Calu3 (cell line): ENCODE measurements at places on chromosomes 12 and 14.

- no peak for DNase-seq
These were observed 191.5 kb downstream of the NTF3 start for GRCh38 chr12:5623411-5623810.

GRCh38 chr12:75883241-75883640, 148.3 kb downstream of the PHLDA1 start:
- peak; percentile 42 for DNase-seq

DNA sequence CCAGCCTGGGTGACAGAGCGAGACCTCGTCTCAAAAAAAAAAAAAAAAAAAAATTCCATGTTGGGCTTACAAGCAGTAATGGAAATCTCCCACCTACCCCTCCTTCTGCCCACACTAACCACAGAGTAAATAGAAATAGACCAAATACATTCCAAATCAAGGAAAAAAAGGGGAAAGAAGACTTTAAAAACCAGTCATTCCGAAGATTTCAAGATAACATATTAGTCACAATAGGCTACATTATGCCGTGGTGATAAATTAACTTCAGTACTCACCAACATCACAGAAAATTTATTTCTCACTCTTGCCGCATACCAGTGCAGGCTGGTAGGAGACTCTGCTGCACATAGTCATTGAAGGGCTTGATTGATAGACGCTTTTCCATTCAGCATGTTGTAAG, 15.5 kb upstream of the ETV6 start:
- DNase-seq: peak; percentile 41

- no peak for DNase-seq
These were observed 411.0 kb downstream of the NELL2 start for GRCh38 chr12:44465139-44465538.

DNA sequence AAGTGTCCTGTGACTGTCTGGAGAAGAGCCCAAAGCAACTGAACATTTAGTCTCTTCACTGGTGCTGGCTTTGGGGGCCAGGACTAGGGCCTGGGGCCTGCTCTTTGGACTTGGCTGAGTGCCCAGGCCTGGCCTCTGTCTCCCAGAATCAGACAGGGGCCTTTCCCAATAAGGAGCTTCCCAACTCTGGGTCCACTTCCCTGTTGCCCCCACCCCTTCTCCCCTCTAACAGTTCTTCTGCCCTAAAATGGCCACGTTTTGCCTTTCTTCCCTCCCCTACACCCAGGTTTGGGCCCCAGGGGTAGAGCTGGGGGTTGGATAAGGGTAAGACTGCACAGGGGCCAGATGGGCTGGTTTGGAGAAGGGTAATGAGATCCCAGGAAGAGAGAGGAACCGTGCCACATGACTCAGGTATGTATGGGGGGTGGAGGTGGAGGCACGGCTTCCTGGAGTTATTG, 10.0 kb upstream of the ITGA5 start:
- DNase-seq: no peak

GRCh38 chr14:33237115-33237740, 298.5 kb downstream of the NPAS3 start:
- DNase-seq: no peak

DNA sequence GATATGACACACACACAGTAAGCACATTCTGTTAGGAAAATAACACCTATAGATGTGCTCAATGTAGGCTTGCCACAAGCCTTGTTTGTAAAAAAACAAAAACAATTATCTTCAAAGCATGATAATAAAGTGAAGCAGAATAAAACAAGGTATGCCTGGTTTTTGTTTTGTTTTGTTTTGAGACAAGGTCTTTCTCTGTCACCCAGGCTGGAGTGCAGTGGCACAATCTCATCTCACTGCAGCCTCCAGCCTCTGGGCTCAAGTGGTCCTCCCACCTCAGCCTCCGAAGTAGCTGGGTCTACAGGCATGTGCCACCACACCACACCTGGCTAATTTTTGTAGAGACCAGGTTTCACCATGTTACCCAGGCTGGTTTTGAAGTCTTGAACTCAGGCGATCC, 52.4 kb upstream of the MON2 start:
- no peak for DNase-seq

GRCh38 chr14:100982353-100982752, 78.8 kb upstream of the RTL1 start:
- DNase-seq: no peak

DNA sequence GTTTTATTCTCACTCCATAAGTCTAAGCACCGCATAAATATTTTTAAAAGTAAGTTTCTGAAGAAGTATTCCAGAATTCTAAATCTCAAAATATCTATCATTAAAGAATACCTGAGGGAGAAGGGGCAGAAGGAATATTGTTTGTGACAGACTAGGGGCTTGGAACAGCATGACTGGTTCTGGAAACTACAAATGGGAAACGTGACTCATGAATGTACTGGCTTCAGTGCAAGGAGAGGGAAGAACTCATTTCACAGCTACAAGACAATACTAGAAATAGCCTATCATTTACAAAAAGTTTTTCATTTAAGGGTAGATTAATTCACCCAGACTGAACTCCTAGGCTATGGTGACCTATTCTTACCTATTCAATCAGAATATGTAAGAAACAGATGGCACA, 121.3 kb downstream of the SLC25A21 start:
- DNase-seq: no peak

DNA sequence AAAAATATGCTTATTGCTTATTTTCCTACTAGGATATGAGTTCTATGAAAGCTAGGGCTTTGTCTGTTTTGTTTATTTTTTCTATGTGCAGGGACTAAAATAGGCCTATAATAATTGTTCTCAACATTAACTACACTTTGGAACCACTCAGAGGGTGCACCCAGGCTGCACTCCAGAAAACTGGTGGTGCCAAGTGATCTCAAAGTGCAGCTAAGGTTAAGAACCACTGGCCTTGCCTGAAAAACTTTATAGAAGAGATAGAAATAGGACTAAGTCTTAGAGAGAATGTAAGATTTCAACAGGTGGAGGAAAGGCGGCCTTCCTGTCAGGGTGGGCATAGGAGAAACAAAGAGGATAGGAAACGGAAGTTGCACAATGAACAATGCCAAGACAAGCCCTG, 37.7 kb upstream of the NR1H4 start:
- DNase-seq: no peak

- no peak for DNase-seq
These were observed 62.1 kb upstream of the TRIM9 start for GRCh38 chr14:51157012-51157411.

DNA sequence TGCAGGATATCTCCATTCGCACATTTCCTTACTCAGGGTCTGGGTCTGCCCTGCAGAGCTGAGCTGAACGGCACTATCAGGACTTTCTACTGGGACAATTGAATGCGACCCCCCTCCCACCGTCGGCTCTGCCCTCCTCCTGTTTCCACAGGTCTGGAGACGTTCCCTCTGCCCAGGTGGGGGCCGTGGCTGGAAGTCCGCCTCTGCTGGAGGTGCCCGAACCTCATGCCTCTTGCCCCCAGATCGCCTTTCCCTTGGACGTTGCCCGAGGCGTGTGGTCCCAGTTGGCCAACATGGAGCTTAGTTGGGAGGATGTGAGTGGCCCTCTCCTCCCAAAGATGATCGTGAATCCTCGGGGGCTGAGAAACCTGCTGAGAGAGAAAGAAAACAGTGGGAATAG, 21.2 kb upstream of the KLC1 start:
- DNase-seq: no peak

DNA sequence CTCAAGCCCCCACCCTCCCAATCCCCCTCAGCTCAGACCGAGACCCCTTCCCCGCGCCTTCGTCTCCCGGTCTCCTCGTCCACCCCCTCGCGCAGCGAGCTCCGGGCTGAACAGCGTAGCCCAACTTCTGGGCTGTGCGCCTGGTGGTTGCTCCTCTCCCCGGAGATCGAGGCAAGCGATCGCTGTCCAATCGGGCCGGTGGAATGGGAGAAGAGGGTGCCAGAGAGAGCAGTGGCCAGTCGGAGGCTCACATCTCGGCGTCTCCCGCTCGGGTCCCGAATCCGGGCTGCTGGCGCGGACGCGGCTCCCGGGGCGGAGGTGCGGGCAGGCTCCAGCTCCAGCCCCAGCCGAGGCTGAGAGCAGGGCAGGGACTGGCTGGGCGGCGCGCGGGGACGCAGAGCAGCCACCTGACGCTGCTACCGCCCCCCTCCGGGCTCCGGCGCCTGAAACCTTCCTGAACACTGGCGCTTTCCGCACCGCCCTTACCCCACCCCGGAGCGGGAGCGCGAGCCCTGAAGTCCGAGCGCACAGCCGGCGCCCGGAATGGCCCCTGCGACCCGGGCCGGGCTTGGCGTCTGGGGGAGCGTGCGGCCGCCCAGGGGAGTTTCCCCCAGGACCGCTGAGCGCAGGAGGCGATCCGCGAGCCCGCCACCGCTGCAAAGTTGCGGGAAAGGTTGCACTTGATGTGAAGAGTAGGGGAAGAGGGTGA, 508 bp upstream of the KCNH5 start:
- DNase-seq: peak; percentile 63

DNA sequence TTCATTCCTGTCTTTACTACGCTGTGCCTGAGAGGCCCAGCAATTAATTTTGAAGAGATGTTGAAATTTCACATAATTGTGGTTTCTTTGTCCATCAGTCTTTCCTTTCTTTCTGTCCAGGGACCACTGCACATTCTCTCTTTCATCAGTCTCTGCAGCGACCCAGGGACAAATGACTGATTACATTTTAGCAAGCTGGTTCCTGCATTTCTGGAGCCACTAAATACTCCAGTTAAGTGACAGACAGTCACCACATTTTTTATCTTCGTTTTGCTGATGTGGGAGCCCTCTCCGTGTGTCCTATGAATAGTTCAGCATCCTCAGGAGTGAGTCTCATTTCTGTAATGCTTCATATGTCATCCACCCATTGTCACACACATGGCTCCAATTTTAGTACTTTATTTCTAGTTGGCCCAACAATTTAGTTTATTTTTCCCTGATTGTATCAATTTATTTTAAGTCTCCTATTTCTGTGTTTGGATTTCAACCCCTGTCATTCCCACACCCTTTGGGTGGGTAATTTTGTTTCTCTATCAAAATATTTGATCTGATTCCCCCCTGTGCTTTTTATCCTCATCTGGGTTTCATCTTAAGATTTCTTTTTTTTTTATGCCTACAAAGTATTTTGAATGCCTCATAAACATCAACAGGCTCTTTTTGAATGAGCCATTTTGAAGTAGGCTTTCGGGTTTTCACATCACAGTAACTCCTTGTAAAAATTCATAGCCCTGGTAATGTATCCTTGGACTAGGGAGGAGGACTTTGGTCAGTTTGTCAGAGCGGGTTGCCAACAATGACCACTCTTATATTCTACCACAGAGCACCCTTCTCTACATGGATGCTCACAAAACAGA, 1196.5 kb downstream of the GALC start:
- no peak for DNase-seq

- no peak for DNase-seq
These were observed 42.8 kb upstream of the AMIGO2 start for GRCh38 chr12:47122602-47123001.

GRCh38 chr14:101458741-101459550, 102.3 kb upstream of the DIO3 start:
- no peak for DNase-seq

GRCh38 chr12:102766961-102767360, 150.1 kb downstream of the PAH start:
- no peak for DNase-seq

GRCh38 chr14:61610900-61611299, 84.4 kb upstream of the HIF1A start:
- DNase-seq: no peak

GRCh38 chr12:90124914-90125313, 416.3 kb upstream of the ATP2B1 start:
- no peak for DNase-seq

DNA sequence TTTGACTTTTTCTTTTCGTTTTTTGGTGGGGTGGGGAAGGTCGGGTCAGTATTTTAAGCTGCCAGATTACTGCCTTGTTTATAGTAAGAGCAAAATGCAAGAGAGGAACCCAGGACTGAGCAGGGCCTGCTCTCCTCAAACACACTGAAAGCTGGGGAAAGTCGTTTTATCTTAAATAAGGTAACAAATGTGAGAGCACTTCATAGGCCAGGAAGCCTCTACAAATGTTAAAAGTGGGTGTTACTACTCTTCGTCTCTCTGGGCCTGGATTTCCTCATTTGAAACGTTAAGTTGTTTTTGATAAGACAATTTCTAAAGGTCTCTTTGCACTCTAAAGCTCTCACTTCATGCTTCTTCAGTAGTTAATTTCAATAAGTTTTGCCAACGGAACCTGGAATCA, 33.8 kb downstream of the PLEKHG7 start:
- no peak for DNase-seq

DNA sequence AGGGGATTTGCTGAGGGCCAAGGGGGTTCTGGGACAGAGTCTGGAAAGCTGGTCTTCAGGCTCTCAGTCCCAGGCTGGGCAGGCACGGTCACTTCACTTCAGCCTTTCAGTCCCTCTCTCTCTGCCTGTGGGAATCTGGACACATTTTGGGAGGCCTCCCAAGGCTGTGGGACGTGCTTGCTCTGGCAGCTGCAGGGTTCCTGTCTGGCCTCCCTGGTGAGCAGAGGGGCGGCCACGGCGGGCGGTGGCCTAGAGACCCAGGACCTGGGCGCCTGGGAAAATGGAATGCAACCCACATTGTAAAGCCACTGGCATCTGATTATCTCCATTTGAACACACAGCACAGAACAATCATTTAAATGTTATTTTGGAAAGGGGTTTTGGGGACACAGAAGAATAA, 10.1 kb upstream of the ALDH2 start:
- DNase-seq: no peak

DNA sequence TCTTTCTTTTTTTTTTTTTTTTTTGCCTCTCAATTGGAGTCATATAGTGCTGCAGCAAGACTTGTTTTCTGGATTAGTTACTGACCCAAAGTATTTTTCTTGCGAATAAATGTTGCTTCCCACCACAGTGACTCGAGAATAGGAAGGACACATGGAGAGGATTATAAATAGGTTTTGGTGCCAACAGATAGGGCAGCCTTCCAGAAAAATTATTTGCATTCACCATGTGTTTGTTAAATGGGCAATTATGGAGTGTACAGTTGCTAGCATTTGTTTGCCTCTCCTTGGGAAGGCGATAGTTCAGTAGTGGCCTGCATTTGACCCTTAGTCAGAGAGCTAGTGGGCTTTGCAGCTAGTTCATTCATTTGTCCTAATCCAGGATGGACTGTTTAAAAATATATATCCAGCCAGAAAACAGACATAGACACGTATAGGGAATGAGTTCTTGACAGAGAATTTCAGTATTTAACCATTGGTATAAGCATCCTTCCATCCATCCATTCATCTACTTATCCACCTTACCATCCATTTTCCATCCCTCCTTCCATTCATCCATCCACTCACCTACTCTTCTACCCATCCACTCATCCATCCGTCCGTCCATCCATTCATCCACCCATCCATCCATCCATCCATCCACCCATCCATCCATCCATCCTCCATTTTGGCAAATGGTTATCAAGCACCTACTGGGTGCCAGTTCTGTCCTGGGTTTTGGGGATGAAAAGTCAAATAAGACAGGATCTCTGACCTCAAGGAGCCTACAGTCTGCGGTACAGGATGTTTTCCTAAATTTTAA, 67.5 kb downstream of the CHST11 start:
- no peak for DNase-seq

- no peak for DNase-seq
These were observed 101.2 kb downstream of the TMEM30B start for GRCh38 chr14:61179796-61180398.

DNA sequence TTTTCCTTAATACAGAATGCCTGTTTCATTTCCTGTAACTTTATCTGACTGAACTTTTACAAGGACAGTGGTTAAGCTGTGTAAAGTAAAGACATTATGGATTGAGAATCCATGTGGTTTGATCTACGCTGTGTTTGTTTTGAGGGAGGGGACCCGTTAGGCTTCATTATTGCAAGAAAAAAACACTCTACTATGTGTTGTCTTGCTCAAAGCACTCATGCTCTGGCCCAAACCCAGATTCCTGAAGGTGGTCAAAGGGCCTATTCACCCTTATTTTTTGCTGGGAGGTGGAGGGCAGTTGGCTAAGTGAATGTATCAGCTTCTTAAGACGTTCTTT, 11.9 kb downstream of the RNF10 start:
- DNase-seq: no peak
